CD4-positive, alpha-beta T cell treated with Interleukin-6 at 100 ng/mL for 8 hours (primary cell): ENCODE measurements at places on chromosomes 16 and 17.

GRCh38 chr17:45987706-45988105 lies 11.3 kb upstream of the STH start:
- DNase-seq, result no peak

DNA sequence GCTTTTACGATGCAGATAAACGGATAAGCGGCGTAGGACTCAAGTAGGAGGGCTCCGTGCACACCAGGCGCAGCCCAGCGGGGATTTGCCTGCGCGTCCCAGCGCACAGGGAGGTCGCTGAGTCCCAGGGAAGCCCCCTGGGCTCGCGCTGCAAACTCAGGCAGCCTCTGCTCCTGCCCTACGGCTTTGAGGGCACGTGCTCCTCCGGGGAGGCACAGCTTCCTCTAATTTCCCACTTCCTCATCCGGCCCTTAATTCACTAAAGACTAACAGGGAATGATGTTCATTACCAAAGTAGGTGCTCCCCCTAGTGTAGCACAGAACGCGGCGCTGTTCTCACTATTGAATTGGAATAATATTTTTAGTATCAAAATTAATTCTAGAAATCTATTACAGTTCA lies 825.4 kb downstream of the KCNJ18 start:
- no peak for DNase-seq

- no peak for DNase-seq
These were observed 12.1 kb downstream of the CYB561 start for GRCh38 chr17:63433746-63434591.

DNA sequence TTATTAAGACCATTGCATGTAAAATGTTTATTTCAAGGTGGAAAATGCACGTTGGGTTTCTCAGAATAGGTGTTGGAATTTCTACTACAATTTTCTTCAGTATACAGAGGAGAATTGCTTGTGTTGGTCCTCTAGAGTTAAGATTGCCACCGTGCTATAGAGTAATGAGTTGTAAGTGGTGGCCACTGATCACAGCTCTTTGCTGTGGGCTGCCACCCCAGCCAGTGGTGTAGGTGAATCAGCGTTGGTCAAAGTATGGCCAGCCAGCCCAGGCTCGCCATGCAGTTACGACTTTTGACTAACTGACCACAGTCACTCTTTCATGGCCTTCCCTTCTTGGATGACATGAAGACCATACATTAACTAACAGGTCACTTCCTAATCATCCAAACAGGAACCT lies 12.6 kb upstream of the PRKAR1A start:
- DNase-seq, result no peak

GRCh38 chr17:45150911-45151809 lies 2.9 kb downstream of the HEXIM1 start:
- DNase-seq, result no peak

DNA sequence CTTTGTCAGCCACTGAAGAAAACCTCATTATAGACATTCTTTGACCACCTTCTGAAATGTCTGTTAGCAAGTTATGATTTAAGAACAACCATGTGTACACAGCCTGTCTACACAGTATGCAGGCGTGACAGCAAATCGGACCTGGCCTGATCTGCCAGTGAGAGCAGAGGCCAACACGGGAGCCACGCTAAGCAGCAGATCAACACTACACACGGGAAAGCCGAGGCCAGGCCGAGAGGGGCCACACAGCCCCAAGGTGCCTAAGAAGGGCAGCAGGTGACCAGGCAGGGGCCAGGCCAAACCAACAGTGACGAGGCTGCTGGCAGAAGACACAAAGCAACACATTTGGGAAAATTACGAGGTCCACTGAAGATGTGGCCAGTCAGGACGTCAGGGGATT lies 16.3 kb upstream of the FAAP100 start:
- DNase-seq, result no peak

DNA sequence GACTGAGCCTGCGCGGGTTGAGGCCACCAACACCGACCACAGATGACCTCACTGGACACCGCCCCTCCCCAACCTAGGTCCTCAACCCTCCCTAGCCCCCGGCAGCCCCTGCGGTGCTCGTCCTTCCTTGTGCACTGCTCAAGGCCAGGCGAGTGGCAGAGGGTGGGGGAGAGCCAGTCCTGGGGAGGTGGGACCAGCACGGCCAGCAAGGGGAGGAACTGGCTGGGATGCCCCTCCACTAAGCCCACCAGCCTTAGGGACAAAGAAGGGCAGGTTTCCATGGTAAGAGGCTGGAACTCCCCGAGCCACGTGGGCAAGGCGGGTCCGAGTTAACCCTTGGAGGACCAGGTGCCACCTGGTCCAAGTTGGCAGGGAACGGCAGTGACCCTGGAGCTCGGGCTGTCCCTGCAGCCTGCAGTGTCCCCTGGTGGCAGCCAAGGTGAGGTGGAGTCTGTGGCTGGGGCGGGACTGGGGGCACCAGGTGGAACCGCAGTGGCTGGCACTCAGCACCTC lies 9.2 kb downstream of the FSCN2 start:
- no peak for DNase-seq

- DNase-seq, result no peak
These were observed 1.1 kb upstream of the DLX3 start for GRCh38 chr17:49996121-49996494.

DNA sequence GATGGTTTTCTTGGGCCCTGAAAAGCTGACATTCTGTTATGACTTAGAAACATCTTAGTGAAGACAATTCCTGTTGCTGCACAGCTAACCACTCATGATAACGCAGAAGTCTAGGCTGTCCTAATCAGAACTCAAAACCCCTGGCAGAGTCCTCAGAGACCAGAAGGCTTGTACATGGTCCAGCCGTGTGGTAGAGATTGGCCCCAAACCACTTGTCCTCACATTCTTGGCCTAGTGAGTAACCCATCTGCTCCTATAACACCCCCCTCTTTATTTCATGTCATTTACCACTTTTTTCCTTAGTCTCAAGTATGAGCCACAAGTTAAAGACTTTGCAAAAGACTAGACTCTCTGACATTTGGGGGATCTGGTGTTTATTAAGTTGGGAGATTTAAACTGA lies 116.5 kb upstream of the ADAMTS18 start:
- DNase-seq, result no peak

DNA sequence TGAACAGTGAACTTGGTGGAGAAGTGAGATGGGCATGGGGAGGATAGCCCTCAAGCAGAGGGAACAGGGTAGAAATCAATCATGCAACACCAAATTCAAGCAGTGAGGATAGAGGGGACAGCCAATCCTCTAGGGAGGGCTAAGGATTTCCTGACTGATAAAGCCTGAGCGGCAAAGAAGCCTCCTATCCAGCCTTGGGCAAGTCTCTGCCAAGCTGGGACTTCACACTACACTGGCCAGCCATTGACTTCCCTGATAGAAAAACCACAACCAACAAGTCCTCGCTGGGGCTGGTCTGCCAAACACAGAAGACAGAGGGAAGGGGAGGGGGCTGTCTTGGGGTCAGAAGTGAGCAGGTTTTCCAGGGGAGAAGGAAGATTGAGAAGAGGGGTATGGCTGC lies 2.5 kb upstream of the FBXL19 start:
- DNase-seq, result no peak

DNA sequence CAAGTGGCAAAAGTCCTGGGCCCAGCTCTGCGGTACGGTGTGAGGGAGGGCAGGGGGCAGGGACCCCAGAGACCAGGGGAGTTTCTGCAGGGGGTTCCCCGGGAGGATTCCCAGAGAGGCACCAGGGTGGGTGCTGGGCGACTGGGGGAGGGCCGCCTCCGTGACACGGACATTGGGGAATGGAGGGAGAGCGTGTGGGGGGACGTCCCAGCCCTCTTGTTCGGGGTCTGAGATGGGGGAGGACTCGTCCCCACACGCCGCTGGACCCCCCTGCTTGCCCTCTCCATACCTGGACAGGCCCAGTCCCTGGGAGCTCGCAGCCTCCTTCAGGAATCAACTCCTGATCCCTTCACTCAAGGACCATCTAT lies 26.3 kb upstream of the C1QTNF8 start:
- no peak for DNase-seq

DNA sequence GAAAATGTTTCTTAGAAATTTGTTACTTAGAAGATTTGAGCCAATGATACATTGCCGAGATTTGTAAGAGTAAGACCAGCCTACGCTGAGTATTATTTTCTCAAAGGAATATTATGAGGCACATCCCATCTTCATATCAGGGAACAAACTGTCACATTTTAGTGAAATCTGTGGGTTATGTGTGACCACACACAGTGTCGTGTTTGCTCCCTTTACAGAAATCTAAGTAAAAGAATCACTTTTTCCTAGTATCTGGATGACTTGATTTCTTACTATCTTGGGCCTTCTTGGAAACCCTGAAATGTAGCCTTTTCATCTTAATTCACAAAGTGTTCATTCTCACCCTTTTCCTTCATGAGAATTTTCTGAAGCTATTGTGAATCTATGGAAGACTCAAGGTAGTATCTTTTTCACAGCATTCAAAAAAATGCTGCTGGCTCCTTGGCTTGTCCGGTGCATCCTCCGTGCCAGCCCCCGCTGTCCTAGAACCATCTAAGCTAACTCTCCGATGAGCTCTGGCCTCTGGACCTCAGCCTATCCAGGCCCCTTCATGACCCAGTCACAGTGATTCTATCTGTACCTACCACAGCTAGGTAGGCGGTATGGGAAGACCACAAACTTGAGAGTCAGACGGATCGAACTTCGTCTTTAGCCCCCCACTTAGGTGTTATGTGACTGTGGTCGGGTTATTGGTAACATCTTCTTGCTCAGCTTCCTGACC lies 524.3 kb downstream of the MAF start:
- DNase-seq, result no peak

- no peak for DNase-seq
These were observed 3.9 kb upstream of the NT5C start for GRCh38 chr17:75135452-75135851.

DNA sequence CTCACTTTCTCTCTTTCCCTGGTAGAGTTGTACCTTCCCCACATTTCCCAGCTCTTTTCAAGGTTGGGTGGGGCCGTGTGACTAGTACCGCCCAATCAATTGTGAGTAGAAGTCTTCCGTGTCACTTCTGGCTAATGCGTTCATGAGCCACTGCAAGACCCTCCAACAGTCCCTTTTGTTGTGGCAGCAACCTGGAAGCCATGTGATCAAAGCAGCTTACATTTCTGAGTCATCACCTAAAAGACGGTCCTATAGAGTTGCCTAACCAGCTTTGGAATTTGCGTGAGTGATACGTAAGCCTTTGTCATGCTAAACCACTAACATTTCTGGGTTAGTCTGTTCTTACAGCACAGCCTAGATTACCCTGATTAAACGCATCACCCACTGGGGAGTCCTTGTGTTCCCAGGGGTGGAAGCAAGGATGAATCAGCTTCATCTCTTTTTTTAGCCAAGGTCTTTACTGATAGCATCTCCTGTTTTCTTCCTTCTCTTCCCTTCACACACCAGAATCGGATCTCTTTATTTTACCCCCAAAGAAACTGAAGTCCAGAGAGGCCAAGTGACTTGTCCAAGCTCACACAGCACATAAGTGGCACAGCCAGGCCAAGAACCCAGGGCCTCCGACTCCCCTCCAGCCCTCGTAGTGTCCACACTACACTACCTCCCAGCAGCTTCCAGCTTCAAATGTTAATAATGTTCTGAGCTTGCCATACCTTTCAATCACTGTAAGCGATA lies 366.3 kb upstream of the XYLT1 start:
- DNase-seq, result no peak

DNA sequence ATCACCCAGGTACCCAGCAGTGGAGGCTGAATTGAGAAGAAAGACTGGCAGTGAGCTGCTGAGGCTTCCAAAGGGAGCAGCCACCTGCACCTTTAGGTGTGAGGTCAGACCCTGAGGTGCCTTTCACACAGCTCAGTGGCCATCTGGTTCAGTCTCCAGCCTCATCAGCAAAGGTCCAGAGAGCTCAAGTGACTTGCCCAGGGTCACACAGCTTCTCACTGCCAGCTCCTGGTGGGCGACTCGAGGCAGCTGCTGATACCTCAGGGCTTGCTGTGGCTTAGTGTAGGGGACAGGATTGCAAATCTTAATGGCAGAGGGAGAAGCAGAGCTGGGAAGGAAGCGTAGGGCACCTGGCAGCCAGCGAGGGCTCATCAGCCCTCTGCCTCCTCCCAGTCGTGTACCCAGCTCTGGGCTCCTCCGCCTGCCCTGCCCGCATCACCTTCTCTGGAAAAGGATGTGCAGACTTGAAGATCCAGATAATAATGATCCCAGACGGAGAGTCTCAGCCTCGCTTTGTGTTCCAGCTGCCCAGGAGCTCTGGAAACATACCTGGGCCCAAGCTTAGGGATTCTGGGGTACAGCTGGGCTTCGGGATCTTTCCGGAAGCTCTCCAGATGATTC lies 165.3 kb upstream of the GSE1 start:
- no peak for DNase-seq

DNA sequence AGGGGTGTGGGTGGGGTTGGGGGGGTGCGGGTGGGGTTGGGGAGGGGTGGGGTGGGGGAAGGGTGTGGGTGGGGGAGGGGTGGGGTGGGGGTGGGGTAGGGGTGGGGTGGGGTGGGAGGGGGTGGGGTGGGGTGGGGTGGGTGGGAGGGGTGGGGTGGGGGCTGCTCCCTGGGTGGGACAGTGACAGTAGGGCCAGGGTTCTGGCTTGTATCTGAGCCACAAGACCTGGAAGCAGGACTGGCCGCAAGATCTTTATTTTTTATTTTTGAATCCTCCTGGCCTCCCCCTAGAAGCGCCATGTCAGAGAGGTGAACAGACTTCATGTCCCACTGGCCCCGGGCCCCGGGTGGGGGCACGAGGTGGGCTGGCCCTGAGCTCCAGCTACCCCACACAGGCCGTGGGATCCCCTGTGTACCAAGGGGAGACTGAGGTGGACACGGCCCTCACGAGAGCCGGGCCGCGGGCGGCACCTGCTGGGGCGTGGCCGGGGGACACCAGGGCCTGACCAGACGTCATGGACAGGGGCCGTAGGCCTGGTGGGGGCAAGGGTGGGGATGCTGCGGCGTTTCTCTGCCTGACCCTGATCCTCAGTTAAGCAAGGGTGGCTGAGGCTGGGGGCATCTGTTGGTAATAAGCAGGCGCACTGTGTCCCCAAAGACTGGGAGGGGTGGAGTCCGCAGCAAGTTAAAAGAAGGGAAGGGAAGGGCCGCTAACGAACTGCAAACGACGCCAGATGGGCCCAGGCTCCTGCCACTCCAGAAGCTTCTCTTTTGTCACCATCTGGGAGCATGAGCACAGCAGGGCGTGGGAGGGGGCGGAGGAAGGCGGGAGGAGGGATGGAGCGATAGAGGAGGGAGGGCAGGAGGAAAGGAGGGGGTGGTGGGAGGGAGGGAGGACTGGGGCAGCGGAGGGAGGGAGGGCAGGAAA lies 22.3 kb upstream of the PABPN1L start:
- DNase-seq, result no peak

DNA sequence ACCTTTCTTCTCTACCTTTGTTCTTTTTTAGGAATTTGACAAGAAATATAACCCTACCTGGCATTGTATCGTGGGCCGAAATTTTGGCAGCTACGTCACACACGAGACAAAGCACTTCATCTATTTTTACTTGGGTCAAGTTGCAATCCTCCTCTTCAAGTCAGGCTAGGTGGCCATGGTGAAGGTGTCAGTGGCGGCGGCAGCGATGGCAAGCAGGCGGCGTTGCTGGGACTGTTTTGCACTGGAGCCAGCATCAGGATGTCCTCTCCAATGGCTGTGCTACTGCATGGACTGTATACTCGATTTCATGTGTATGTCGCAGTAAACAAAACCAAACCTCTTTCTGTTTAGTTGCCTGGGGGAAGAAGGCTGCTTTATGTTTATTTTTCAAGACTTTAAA lies 5.9 kb downstream of the DYNLL2 start:
- DNase-seq, result no peak

- no peak for DNase-seq
These were observed 38.3 kb upstream of the SMPD3 start for GRCh38 chr16:68486502-68487202.

- no peak for DNase-seq
These were observed 326 bp downstream of the SRCIN1 start for GRCh38 chr17:38605411-38605840.

- no peak for DNase-seq
These were observed 161.7 kb downstream of the CDK5R1 start for GRCh38 chr17:32648450-32648849.

GRCh38 chr16:23245268-23245667 lies 56.8 kb upstream of the SCNN1B start:
- no peak for DNase-seq
